ENCODE measurements at places on chromosomes 6 and 20. TPM values are rescaled to one million over a fixed set of nuclear protein-coding genes. Genes with fewer than 3 reads are reported as not detected.

TINAG gene
- total RNA-seq = not detected

ZNF335 gene
- 16.2 TPM for total RNA-seq

SYTL3 gene
- 4.9 TPM for total RNA-seq

SLC13A3 gene
- total RNA-seq = 6.0 TPM

MAPK14 gene
- total RNA-seq = 78.8 TPM

CDSN gene
- total RNA-seq = not detected

GRM4 gene
- not detected for total RNA-seq

HLA-DMA gene
- total RNA-seq = 4.7 TPM

HTR1B gene
- 0.15 TPM for total RNA-seq

ZBTB12 gene
- 9.8 TPM for total RNA-seq

Data from smooth muscle cell of trachea (primary cell).